ENCODE measurements at places on chromosomes 7 and 10. TPM values are rescaled to one million over a fixed set of nuclear protein-coding genes. Genes with fewer than 3 reads are reported as not detected.

- no peak for DNase-seq
Measured at GRCh38 chr10:86111902-86112545, 254.6 kb downstream of the GRID1 start.

The ASIC3 gene
- total RNA-seq: 13.6 TPM

- DNase-seq: no peak
Measured at GRCh38 chr7:151795168-151795811, 81.6 kb downstream of the PRKAG2 start.

GRCh38 chr7:69359003-69359700 is 239.1 kb upstream of the AUTS2 start:
- no peak for DNase-seq

DNA sequence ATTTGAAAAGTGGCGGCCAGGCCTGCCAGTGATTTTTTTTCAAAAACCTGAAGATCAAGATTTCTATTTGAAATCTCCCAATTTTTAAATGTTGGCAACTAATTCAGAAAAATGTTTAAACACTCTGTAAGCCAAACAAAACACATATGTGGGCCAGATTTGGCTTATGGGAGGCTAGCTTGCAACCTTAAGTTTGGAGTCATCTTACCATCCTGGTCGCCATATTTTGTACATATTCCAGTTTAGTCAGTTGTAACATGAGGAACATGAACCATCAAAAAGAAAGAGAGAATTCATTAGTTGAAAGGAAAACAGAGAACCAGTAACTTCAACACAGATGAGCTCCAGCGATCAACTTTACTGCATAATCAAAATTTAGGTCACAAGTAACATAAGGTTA is 115.4 kb downstream of the TMEM26 start:
- no peak for DNase-seq

The CALCR gene
- total RNA-seq: not detected

- no peak for DNase-seq
Measured at GRCh38 chr10:86878983-86879713, 78.3 kb downstream of the MMRN2 start.

The TMEM72 gene
- total RNA-seq: not detected

DNA sequence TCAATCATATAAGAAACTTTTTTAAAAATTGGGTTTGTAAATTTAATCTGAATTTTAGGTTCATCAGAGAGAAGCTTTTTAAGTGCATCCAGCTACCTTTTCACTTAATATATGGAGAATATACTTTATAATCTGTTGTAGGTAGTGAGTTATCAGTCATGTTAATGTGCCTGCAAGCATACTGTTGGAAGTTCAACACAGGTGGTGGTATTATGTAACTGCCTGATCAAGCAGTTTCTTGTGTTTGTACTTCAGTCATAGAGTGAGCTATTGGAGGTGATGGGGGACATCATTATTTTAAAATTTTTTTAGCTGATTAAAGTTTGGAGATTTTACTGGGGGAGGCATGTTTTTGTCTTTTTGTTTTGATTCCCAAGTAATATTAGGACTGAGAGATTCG is 2.5 kb downstream of the TNKS2 start:
- DNase-seq: no peak

DNA sequence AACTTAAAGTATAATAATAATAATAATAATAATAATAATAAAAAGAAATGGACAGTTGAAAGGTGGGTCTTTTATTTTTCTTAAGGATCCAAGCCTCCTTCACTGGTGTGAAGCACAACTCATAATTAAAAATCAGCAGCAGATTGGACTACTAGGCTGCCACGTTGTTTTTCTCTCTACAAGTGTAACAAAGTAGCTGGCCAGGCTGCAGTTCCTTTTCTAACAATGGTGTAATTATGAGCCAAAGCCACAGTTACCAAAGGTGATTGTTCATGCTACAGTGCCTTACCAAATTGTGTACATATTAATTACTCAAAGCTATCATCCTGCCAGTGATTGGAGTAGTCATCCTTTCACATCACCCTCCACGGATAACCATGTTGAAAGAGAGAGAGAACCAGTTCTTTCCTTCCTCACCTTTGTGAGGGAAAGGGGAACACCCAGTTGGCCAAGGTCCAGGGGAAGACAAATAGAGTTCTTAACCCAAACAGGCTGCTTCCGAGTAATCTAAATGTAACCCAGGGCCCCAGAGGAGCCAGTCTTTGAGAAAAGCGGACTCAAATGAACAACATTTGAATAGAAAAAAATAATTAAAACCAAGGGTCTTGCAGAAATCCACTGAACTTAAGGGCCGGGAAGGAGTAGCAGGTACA is 86.3 kb upstream of the NPS start:
- DNase-seq: no peak

DNA sequence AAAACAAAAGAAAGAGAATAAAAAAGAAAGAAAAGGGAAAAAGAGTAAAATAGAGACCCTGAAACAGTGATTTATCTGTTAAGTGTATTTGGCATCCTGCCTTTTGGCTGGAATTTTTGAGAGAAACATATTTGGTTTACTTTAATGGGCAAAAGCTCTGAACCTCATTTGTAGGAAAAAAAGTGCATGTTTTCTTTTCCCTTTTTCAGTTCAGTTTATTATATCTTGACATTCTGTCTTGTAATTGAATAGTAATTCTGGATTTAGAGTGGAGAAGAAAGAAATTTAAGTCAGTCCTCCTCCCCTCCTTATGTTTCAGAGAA is 69.5 kb downstream of the ARID5B start:
- DNase-seq: no peak

The SDK1 gene
- total RNA-seq: 20.0 TPM

The FXYD4 gene
- total RNA-seq: not detected

DNA sequence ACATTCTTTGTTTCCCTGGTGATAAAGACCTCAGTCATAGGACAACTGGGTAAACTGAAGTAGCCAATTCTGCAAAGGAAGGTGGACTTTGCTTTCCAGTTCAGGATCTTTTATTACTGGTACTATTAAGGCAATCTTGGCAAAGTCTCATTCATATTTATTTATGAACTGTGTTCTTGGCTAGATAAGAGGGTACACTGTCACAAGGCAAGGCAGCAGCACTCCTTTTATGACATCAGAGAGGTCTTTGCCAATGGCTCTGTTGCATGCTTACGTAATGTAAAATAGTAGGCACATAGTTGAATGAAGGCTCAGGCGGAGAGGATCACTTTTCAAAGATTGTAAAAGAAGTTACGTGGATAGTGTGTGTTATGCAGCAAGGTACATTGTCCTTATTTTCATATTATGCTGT is 63.7 kb upstream of the PDK4 start:
- no peak for DNase-seq

- DNase-seq: no peak
Measured at GRCh38 chr7:130476297-130477150, 15.4 kb upstream of the MEST start.

DNA sequence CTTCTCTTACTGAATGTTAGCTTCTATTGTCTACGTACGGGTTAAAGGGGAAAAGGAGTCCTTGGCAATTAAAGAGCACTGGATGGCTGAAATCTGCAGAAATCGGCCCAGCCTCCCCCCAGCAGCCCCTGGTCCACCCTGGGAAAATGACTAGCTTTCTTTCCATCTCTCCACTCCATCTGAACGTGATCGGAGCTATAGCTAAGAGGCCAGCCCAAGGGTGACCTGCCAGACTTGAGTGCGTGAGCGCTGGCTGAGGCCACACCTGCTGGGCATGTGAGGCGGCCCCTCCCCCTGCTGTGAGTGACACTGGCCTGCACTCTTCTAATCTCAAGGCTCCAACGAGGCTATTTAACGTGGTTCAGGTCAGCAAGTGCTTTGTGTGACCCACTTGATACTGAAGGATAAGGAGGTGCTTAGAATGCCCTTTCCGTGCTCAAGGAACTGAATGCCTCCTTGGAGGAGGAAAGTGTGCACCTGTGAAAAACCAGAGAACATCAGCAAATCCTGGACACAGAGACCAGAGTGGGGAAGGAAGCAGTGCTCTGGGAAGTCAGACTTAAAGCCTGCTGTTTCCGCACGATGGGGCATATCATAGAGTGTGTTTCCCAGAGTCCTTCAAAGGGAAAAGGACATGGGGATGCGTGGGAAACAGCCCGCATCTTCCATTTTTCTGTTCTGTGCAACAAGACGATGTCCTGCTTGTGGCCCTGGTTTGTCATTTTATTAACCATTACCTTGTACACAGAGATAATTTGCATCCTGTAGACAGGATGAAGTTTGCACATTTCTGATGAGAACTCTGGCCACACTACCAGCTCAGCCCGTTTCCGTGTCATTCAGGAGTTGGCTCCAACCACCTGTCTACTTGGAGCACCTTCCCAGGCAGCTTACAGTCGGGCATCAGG is 12.5 kb upstream of the MNX1 start:
- no peak for DNase-seq

GRCh38 chr7:17706734-17707133 is 233.6 kb downstream of the SNX13 start:
- peak; percentile 75 for DNase-seq

- no peak for DNase-seq
Measured at GRCh38 chr7:114354306-114354705, 60.3 kb upstream of the FOXP2 start.

DNA sequence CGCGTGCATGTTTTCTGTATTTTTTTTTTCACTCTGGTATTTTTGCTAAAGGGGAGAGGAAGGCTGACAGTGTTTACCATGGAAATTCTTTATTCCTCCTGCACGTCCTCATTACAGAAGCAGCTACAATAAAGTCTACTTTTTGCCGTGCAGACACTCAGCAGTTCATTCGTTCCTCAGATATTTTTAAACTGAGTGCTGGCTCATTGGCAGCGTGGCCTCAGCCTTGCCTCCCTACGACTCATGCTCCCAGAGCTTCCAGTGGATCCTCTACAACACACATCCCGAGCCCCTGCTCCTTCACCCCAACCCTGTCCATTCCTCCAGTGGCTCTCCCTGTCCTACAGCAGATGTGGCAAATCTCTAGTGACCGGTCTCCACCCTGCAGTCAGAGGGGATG is 239.2 kb upstream of the ZMIZ1 start:
- no peak for DNase-seq

The ASZ1 gene
- not detected for total RNA-seq

The PNLIP gene
- total RNA-seq: not detected
